NCI-H187 treated with DMSO at 0.1 percent for 48 hours (cell line): ENCODE measurements at places on chromosomes 2 and 18.

DNA sequence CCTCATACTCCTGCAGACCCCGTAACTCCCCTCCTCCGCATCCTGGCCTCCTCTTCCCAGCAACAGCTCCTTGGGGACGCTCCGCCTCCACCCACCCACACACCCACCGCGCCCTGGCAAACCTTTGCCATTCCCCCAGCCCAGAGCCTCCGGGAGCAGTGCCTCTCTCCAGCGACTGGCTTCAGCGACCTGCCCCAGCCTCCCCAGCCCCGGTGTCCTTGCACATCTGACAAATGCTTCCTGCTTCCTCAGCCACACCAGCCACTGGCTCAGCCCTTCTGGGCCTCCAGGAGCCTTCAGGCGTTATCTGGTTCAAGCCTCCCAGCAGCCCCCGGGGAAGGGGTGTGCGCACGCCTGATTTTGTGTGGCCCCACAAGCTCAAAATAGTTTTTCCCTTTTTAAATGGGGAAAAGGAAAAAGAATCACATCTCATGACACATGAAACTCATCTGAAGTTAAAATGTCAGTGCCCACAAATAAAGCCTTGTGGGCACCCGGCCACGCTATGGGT lies 14.2 kb downstream of the ESPNL start:
- no peak for DNase-seq

DNA sequence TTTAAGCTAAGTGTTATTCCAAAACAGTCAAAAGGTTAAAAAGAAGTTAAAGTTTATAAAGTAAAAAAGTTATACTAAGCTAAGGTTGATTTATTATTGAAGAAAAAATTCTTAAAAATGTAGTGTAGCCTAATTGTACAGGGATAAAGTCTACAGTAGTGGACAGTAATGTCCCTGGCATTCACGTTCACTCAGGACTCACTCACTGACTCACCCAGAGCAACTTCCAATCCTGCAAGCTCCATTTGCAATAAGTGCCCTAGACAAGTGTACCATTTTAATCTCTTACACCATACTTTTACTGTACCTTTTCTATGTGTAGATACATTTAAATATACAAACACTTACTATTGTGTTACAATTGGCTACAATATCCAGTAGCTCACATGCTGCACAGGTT lies 86.1 kb downstream of the CACNB4 start:
- no peak for DNase-seq

DNA sequence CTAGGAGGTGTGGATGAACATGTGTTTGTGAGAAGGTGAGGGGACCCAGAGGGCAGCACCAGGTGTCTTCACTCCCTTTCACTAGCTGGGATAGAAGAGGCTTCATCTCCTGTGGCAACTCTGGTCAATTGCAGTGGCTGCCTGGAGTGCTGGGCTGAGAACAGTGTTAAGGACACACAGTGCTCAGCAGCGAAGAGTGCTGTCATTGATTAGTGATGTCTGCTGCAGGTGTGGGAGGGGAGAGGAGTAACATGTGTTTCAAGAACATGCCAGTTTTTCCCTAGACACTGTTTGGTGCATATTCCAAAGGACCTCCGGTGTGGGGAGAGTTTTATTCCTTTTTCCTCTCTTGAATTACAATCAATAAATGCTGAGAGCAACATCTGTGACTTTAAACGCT lies 95.9 kb upstream of the CXCR4 start:
- DNase-seq = no peak

DNA sequence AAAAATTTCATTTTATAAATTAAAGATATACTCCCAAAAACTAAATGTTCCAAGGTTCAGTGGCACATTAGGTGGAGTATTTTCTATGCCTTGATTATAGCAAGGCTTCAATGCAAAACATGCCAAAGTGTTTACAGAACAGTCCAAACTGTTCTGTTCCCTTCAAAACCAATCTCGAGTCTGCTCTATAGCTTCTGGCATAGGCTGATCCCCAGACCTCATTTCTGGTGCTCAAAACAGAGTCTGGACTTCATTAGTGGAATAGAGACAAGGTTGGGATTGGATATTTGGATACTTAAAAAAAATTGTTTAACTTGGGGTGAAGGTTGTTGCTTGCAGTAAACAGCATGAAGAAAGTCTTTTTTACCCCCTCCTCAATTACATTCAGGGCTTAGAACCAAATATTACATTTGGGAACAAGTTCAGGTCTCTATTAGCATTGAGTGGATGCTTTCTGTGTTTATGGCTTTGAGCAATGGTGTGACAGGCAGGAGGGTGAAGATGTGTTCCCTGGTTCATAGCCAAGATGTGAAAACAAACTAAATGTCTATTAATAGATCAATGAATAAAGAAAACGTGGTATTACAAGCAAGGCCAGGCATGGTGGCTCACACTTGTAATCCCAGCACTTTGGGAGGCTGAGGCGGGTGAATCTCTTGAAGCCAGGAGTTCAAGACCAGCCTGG lies 208.1 kb upstream of the RND3 start:
- DNase-seq = no peak

DNA sequence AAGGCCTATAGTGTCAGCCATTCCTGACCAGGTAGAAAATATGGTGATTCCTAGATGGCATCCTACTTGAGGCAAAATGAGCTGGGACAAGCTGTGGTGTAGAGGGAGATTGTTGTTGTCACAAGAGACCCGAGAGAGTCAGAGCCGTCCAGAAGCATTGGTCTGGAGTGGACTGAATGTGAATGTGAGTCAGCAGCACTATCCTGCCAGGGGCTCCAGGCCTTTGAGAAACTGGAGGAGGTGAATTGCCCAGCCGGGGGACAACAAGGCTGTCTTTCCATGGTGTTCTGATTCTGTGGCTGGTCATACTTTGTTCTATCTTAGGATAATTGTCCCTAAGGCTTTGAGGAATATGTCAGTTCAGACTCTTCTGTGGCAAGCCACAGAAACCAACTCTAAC lies 29.4 kb upstream of the EIF2AK3 start:
- DNase-seq = no peak

- DNase-seq = no peak
These were observed 76.7 kb downstream of the C18orf54 start for GRCh38 chr18:54434453-54434852.

GRCh38 chr2:106943468-106944200 lies 57.7 kb upstream of the ST6GAL2 start:
- no peak for DNase-seq
